ENCODE measurements at places on chromosomes 7 and 10.

DNA sequence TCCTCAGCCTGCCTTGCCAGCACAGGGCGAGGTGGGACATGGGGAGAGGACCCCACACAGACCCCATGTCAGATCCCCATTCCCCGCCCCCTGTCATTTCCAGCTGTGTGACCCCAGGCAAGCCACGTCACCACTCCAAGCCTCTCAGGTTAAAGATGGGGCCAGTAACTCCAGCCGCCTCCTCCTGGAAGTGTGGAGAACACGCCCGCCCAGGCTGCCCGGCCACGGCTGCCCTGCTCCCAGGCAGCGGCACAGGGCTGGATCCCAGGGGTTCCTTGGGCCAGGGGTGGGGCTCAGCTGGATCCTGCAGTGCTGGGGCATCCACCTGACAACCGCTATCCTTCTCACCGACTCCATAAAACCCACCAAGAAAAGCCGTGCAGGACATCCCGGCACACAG, 86.1 kb downstream of the PDGFA start:
- no peak for DNase-seq

DNA sequence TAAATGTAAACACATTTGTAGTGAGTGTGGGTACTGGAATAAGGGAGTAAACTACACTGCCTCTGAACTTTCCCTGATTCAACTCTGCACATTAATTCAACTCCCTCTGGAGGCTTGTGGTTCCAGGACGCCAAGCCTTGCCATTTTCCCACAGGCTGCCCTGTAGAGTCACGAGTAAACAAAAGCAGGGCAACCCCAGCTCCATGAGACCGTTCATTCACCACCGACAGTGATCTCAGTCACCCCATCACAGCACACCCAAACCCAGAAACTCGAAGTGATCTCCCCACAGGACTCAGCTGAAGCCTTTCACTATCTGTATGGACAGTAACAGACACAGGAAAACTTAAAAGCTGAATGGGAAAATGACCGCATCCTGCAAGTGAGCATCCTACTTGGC, 218.8 kb upstream of the FRMD4A start:
- no peak for DNase-seq

DNA sequence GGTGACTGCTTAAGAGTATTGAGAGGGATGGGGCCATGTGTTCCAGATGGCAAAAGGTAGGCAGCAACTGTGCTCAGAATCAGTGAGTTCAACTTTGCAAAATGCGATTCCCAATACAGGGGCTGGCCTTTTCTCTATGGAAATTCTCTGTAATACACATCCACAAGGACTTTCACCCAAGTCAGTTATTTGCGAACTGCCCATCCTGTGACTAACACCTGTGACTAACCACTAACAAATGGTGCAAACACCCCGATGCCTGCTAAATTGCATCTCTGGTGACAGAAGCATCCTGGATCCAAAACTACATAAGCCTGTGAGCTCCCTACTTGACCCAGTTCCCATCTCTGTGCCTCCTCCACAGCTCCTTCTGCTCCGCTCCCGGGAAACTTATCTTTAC, 9.0 kb upstream of the CUZD1 start:
- DNase-seq: no peak

GRCh38 chr7:22193450-22193983, 163.4 kb downstream of the RAPGEF5 start:
- DNase-seq: no peak

- no peak for DNase-seq
Observed at GRCh38 chr7:101604331-101604933, 24.7 kb downstream of the MYL10 start.

DNA sequence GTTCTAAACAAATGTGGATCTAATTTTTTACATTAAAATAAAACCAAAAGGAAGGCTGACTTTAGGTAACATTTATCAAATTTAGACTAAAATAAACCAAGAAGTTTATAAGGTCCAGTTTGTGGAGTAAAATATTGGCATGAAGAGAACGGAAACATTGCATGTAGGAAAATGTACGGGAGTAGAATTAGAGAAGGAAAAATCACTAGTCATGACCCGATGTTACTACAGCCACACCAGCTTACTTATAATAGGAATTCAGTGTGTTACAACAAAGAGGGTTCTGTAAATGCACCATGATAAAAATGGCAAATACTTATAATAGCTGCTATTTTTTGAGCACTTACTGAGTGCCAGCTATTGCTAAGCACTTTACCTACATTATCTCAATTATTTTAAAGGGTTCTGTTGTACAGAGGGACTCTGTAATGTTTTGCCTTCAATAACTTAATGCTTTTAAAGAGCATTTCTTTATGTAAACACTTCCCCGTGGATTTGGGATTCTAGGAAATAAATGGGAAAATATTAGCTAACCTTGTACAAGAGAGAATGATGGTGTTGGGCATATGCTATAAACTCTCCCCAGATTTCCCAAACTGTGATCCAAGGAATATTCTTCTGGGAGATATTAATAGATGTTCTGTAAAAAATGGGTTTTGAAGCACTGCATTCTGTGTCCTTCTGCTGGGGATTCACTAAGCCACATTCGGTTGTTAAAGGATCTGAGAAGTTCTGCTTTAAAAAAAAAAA, 296.7 kb downstream of the BBS9 start:
- no peak for DNase-seq

- no peak for DNase-seq
Observed at GRCh38 chr10:98415731-98416119, 743 bp upstream of the PYROXD2 start.

GRCh38 chr10:71623098-71623985, 96.2 kb downstream of the C10orf105 start:
- no peak for DNase-seq

DNA sequence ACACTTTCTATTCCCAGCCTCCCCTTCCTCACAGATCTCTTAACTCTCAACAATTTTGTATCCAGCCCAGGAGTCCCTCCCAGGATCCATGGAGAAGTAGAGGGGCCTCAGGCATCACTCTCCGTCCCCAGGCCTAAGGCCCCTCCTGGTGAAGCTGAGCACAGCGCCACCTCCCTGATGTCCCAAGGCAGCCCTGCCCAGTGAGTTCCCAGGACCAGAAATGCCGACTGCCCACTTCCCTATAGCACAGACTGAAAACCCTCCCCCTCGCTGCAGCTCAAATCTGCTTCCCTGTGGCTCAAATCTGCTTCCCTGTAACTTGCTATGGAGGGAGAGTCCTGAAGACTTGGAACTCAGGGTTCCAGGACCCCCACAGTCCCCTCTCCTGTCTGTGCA, 35.6 kb downstream of the YKT6 start:
- no peak for DNase-seq

DNA sequence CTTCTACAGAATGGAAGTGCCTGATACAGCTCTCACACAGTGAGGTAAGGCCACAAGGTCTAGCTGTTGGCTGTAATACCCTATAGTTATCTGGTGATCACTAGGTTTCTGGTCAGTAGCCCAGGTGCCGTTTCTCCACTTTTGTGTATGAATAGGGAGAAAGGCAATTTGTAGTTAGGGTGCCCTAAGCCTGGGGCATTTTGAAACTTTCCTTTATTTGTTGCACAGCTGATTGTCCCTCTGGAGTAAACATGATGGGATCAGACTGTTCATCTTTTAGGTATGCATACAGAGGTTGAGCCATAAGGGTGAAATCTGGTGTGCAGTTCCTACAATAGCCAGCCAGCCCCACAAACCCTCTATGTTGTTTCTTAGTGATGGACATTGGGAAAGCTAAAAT, 112.4 kb downstream of the ANKRD26 start:
- DNase-seq: no peak

GRCh38 chr10:30701451-30702173, 72.1 kb upstream of the LYZL2 start:
- peak; percentile 57 for DNase-seq

DNA sequence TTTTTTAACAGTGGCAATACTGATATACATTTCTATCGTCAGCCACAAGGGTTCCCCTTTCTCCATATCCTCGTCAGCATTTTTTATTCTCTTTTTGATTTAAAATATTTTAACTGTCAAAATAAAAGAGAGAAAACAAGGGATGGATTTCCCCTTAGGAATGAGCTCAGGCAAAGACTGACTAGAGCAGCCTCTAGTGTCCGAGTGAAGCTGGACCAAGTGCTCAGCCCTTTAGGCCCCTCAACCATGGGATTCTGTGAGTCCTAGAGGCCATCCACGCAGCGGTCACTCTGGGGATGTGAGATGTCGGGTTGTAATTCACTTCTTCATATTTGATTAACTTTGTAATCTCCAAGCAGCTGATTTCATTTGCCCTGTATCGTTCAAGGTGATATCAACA, 137.4 kb upstream of the RNF32 start:
- DNase-seq: no peak

GRCh38 chr10:3365630-3366029, 193.0 kb upstream of the PITRM1 start:
- DNase-seq: no peak

GRCh38 chr10:43976292-43976691, 327.6 kb upstream of the ZNF32 start:
- no peak for DNase-seq

- no peak for DNase-seq
Observed at GRCh38 chr10:18400201-18400905, 251.0 kb downstream of the NSUN6 start.

- no peak for DNase-seq
Observed at GRCh38 chr7:16961641-16962040, 79.9 kb upstream of the AGR3 start.

GRCh38 chr10:4546500-4546899, 279.5 kb upstream of the AKR1E2 start:
- DNase-seq: no peak

GRCh38 chr10:14025283-14026189, 305.2 kb downstream of the FRMD4A start:
- no peak for DNase-seq

DNA sequence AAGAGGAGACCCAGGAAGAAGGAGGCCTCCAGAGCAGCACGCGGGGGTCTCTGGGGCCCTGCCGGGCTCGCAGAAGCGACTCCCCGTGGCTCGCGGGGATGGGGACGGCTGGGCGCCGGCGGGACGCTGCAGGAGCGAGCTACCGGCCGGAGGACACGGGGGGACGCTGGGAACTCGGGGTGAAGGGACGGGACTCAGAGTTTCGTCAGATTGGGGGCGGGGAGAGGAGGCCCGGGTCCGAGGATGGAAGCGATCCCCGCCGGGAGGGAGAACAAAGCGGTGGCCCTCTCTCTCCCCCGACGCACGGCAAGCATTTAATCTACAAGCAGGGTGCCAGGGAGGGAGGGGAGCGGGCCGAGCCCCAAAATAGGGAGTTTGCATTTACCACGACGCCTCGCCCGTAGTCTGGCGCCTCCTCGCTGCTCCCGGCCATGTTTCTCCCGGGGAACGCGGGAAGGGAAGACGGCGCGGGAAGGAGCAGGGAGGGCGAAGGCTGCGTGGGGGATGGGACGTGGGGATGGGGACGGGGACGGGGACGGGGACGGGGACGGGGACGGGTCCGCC, at the start of gene PRTFDC1:
Gene PRTFDC1, minus strand, starts transcription at position 464 of the 564 bp plus-strand sequence. Its CDS starts 31 bp downstream, at position 433.
- DNase-seq: no peak

DNA sequence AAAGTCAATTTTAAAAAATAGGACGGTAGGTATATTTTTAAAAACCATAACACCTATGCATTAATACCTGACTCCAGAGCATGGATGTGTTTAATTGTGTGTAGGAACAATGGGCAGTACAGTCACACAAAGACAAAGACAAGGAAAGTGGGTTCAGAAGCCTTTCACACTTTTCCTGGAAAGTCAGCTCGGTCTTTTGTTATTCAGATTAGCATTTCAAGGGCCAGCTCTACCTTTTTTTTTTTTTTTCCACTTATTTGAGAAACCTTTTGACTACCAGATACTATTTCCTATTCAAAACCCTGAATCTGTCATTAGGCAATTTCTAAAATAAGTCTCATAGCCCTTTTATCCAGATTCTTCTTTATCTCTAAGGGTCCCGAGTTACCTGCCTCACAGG, 401.9 kb downstream of the PARD3 start:
- DNase-seq: no peak

DNA sequence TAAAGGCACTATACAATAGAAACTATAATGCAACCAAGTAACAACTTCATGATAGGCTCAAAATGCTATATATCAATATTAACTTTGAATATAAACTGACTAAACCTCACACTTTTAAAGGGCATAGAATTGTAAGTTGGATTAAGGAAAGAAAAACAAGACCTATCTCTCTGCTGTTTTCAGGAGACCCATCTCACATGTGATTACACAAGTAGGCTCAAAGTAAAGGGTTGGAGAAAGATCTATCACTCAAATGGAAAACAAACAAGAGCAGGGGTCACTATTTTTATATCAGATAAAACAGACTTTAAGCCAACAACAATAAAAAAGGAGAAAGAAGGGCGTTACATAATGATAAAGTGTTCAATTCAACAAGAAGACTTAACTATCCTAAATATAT, 155.5 kb downstream of the CDK14 start:
- DNase-seq: no peak

DNA sequence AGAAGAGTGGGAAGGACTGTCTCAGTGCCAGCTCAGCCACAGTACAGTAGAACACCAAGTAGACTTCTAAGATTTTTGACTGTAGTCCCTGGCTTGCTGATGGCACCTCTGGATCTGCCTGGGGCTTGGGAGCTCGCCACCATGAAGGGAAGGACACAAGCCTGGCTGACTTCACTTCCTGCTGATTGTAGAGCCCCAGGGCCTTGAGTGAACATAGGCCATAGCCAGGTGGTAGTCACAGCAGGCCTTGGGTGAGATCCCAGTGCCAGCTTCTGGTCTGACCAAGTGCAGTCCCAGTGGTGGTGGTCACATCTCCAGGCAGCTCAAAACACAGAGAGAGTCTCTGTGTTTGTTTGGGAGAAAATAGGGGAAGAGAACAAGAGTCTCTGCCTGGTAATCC, 57.6 kb upstream of the HBP1 start:
- DNase-seq: no peak

DNA sequence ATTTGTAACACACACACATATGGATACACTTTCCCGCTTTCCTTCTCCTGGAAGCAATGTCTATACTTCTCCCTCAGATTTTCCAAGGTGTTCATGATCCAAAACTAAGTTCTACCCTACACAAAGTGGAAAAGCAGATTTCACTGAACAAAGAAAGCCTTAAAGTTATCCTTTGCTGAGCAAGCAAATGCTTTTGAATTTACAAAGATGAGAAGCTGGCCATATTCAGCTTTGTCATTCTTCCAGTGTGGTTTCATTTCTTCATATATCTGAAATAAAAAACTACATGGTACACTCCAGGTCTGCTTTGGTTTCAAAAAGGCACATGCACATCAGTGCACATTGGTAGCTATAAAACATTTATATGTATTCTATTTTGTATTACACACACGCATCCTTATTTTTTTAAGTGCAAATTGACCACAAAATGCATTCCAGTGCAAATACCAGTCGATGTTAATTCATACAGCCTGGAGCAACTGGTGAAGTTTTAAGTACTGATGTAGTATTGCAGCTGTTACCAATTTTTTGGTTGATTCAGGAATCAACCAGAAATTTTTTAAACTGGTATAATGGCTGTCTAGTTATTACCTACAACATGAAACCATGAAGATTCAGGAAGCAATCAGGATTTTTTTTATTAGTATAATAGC, 65.5 kb upstream of the SRPK2 start:
- no peak for DNase-seq

Data from stimulated activated CD8-positive, alpha-beta memory T cell treated with anti-CD3 and anti-CD28 coated beads, Interleukin-7, amount 100 ng/mL, for 24 hours (primary cell).